ENCODE measurements at places on chromosomes 5 and 9.

GRCh38 chr9:130215341-130216119 lies 43.3 kb downstream of the NCS1 start:
- DNase-seq = no peak

GRCh38 chr5:35304291-35304690 lies 74.0 kb upstream of the PRLR start:
- DNase-seq = no peak

- DNase-seq = no peak
These were observed 232.6 kb downstream of the EPB41L4A start for GRCh38 chr5:112186401-112186990.

- no peak for DNase-seq
These were observed 6.2 kb upstream of the CKS2 start for GRCh38 chr9:89304834-89305188.

- DNase-seq = no peak
These were observed 222.1 kb downstream of the HSPA4 start for GRCh38 chr5:133273661-133274596.

DNA sequence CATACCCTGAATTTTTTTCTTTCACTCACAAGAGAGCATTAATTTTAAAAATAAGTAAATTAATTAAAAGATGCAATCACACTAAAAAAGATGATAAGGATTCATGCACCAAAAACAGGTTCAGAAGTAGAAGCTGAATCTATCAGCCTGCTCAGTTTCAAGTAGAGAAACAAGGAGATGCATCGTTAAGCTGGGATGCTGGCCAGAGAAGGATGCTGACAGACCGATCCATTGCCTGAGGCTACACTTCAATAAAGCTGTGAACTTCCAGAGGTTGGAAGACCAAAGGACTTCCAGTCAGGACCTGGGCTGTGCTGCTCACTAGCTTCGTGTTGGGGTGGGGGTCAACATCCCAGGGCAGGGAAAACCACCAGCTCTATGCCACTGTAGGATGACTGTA lies 457.7 kb downstream of the EFNA5 start:
- DNase-seq = no peak

- DNase-seq = no peak
These were observed 356.4 kb upstream of the ACTBL2 start for GRCh38 chr5:57839025-57839424.

DNA sequence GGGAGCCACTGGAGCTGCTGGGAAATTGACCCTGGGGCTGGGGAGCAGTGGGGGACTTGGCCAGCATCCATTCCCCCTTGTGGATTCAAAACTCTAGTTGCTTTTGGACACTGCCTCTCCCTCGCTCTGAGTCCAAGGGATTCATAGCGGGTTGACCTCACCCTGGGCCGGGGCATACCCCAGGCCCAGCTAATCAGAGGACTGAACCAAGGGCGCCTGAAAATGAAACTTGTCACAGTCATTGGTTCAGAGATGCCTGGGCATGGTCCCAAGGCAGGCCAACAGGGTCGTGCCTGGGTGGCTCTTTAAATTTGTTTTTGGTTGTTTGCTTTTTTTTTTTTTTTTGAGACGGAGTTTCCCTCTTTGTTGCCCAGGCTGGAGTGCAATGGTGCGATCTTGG lies 22.6 kb downstream of the STK10 start:
- DNase-seq = no peak

DNA sequence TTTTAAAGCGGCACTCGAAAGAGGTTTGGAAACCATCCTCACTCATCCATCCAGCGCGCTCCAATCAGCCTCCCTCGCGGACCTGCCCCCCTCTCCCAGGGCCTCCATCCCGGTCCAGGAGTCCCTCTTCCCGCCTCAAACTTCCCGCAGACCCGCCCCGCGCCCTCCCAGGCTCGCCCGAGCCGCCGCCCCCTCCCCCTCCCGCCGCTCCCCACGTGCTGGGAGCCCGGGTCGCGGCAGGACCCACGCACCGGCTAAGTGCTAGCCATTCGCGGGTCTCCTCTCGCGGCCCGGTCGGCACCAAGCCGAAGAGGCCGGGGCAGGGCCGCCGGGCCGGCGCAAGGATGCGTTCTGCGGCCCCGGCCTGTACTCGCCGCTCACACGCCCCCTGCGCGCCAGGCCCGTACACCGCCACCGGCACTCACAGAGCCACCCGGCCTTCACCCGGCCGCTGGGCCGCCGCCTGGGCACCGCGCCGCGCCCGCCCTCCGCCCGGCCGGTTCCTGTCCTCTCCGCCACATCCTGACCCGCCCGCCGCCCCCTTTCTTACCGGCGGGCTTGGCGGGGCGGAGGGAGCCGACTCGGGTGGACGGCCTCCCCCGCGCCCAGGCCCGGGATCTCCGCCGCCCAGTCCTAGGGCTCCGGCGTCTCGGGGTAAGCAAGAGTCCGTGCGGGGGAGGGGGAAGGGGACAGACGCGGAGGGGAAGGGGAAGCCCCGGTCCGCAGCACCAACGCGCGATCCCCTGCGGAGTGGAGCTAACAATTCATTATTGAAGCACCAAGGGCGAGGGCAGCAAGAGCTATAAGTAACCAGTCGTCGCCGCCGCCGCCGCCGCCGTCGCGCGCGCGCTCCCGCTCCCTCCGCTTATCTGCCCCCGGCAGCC lies 576 bp downstream of the CHD1 start:
- peak; percentile 23 for DNase-seq

DNA sequence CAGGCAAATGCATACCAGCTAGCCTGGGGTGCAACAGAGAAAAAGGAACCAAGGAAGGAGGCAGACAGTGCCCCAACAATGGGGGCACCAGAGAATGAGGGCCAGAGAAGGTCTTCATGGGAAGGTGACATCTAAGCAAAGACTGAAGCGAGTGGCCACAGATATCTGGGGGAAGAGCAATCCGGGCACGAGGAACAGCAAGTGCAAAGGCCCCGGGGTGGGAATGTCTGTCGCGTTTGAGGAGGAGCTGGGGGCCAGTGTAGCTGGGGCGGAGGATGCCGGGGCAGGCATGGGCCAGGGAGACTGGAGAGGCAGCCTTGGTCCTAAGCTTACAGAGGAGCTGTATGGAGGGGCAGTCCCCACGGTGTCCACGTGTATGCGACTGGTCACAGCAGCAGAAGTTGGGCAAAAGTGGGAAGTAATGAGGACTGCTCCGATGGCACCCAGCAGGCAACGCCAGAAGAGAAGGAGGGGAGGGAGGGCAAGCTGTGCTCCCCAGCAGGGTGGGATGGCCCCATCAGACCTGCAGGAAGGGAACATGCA lies 19.1 kb downstream of the EEIG1 start:
- DNase-seq = no peak

- no peak for DNase-seq
These were observed 958 bp downstream of the CD180 start for GRCh38 chr5:67195406-67196275.

GRCh38 chr5:78411586-78411985 lies 51.2 kb downstream of the SCAMP1 start:
- no peak for DNase-seq

All from stimulated activated CD8-positive, alpha-beta memory T cell treated with anti-CD3 and anti-CD28 coated beads, Interleukin-4, amount 100 ng/mL, for 24 hours (primary cell).